Neural cell (in vitro differentiated cells): ENCODE measurements at places on chromosomes 7 and 10. TPM values are rescaled to one million over a fixed set of nuclear protein-coding genes. Genes with fewer than 3 reads are reported as not detected.

Gene UNCX
- polyA plus RNA-seq, result 1.6 TPM in 2 replicates

Gene ADAMTS14
- polyA plus RNA-seq, result 0.04 TPM in 1 of 2 replicates, not detected in the other

Gene NODAL
- polyA plus RNA-seq, result 0.46 TPM in 1 of 2 replicates, not detected in the other

Gene ANKRD22
- 0.57 and 1.3 TPM in 2 replicates for polyA plus RNA-seq

Gene GPER1
- polyA plus RNA-seq, result not detected in 2 replicates

Gene SLC13A1
- polyA plus RNA-seq, result not detected in 2 replicates

Gene PMS2
- 14.0 and 17.4 TPM in 2 replicates for polyA plus RNA-seq

Gene PTF1A
- polyA plus RNA-seq, result not detected in 2 replicates

Gene GIMAP7
- not detected in 2 replicates for polyA plus RNA-seq

Gene UPK3BL1
- 21.4 and 30.2 TPM in 2 replicates for polyA plus RNA-seq

Gene SMIM30
- polyA plus RNA-seq, result 57.4 and 62.8 TPM in 2 replicates

Gene HMX2
- polyA plus RNA-seq, result not detected in 2 replicates

Gene ZNF25
- polyA plus RNA-seq, result 72.6 and 81.6 TPM in 2 replicates

Gene TRPV5
- polyA plus RNA-seq, result 0.52 TPM in 1 of 2 replicates, not detected in the other

Gene GPR26
- 8.0 and 8.1 TPM in 2 replicates for polyA plus RNA-seq

Gene TSPAN12
- 2.2 and 3.5 TPM in 2 replicates for polyA plus RNA-seq

Gene SFRP4
- polyA plus RNA-seq, result not detected in 2 replicates

Gene PRSS2
- polyA plus RNA-seq, result not detected in 2 replicates

Gene ABCB4
- not detected in 2 replicates for polyA plus RNA-seq

Gene NEUROD6
- polyA plus RNA-seq, result not detected in 2 replicates

Gene IFIT3
- 0.24 TPM in 1 of 2 replicates, not detected in the other for polyA plus RNA-seq

Gene DRGX
- not detected in 2 replicates for polyA plus RNA-seq

Gene NAT16
- 4.0 and 4.5 TPM in 2 replicates for polyA plus RNA-seq

Gene NUTM2D
- polyA plus RNA-seq, result 8.2 and 8.3 TPM in 2 replicates

Gene TMEM213
- polyA plus RNA-seq, result not detected in 2 replicates

Gene NKX6-2
- 0.30 TPM in 1 of 2 replicates, not detected in the other for polyA plus RNA-seq
